CD4-positive, alpha-beta T cell treated with Interleukin-17A for 1 hour (primary cell): ENCODE measurements at places on chromosomes 7 and 10.
A peak's percentile ranks its signal among the peaks of the same experiment; 100 is the strongest.

DNA sequence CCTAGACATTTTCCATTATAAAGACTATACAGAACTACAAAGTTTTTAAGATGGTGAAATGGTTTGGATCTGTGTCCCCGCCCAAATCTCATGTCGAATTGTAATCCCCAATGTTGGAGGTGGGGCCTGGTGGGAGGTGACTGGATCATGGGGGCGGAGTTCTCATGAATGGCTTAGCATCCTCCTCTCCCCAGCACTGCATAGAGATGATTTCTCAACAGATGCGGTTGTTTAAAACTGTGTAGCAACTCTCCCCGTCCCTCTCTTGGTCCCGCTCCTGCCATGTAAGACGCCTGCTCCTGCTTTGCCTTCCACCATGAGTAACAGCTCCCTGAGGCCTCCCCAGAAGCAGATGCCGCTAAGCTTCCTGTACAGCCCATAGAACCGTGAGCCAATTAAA is 1.6 kb downstream of the FAM133B start:
- DNase-seq: peak; percentile 19

GRCh38 chr7:31102973-31103850 is 51.1 kb downstream of the ADCYAP1R1 start:
- no peak for DNase-seq

- DNase-seq: no peak
Measured at GRCh38 chr10:21145751-21146435, 248.8 kb upstream of the NEBL start.

GRCh38 chr10:13375791-13376190 is 27.7 kb upstream of the SEPHS1 start:
- DNase-seq: no peak

DNA sequence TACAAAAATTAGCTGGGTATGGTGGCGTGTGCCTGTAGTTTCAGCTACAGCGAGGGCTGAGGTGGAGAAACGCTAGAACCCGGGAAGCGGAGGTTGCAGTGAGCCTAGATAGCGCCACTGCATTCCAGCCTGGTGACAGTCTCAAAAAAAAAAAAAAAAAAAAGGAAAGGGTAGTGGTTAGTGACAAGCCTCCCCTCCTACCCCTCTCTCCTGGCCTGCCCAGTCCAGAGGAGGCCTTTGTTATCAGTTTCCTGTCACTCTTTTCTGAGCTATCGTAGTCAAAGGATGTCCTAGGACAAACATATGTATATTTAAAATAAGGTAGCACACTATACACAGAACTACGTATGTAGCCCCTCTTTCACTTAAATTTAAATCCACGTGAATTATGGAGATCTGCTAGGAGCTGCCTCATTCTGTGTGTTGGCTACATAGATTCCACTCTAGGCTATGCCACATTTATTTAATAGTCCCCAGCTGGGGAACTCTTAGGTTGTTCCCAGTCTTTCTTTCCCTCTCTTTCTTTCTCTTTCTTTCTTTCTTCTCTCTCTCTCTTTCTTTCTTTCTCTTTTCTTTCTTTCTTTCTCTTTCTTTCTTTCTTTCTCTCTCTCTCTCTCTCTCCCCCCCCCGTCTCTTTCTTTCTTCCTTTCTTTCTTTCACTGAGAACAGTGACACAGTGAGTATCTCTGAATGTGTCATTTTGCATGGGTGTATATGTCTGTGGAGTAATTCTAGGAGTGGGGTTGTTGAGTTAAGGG is 3.9 kb downstream of the TSPAN15 start:
- no peak for DNase-seq

DNA sequence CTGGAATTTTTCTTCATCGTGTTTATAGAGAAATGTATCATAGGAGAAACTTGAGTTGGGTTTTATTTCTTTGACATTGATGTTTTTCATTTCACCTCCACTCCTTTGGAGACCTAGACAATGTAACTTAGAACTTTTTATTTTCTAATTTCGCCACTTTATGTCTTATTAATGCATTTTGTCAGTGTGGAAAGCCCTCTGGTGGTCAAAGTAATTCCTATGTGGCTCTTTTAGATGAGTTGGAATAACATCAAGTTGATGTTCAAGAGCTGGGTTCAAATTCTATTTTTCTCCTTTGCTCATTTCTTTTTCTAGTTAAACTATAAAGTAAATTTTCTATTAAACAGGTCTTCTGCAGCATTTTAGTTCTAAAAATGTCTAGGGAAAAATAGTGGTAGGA is 478.6 kb downstream of the LRMDA start:
- DNase-seq: no peak
